ENCODE measurements at places on chromosomes 7 and 10.
A peak's percentile ranks its signal among the peaks of the same experiment; 100 is the strongest.

GRCh38 chr7:36999626-37000485, 275.6 kb upstream of the AOAH start:
- DNase-seq = no peak

- no peak for DNase-seq
Measured at GRCh38 chr7:112411186-112411795, 39.0 kb upstream of the IFRD1 start.

GRCh38 chr7:28088032-28088431, 92.6 kb downstream of the JAZF1 start:
- DNase-seq = no peak

DNA sequence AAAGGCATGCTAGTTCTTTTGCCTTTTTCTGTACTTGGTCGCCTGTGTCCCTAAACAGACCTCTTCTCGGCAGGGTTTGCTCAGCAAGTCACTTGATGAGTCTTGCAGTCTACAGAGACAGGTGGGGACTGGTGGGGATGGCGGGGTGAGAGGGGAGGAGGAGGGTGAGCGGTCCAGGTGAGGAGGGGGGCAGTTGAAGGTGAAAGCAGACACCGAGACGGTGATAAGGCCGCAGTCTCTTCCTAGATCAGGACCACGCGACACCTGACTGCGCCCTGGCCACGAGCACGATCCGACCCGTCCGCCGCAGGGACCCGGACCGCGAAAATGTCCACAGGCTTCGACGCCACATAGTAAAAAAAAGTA, 566 bp downstream of the ASNS start:
- peak; percentile 17 for DNase-seq

- DNase-seq = no peak
Measured at GRCh38 chr7:154781369-154782303, 221.3 kb downstream of the PAXIP1 start.

DNA sequence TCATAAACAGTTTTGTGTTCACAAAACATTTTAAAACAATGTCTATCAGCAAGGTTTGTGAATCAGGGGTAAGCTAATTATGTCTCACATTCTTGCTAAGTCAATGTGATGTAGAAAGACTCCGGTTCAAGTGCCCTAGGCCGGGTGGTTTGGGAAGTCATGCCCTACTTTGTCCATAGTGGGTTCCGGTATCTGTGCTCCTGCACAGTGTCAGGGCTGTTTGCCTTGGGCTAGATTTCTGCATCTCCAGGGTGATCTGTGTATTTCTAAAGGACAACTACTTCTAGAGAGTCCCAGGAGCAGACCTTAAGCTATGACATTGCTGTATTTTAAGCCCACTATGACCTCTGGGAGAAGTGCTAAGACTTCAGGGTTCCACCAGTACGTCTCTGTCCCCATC, 504.1 kb downstream of the PLXNA4 start:
- no peak for DNase-seq

DNA sequence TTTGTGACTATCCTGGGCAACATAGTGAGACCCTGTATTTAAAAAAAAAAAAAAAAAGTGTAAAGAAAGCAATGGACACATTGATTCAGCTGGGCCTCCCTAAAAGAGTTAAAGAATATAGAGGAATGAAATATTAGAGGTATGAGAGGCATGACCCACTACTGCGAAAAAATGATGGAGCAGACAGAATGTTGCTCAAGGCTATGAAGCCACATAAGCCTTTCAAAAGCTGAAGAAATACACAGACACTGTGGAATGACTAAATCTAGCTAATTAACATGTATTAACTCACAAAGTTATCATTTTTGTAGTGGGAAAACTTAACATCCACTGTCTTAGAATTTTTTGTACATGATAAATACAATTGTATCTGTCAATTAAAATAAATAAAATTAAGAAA, 107.3 kb downstream of the HGF start:
- no peak for DNase-seq

DNA sequence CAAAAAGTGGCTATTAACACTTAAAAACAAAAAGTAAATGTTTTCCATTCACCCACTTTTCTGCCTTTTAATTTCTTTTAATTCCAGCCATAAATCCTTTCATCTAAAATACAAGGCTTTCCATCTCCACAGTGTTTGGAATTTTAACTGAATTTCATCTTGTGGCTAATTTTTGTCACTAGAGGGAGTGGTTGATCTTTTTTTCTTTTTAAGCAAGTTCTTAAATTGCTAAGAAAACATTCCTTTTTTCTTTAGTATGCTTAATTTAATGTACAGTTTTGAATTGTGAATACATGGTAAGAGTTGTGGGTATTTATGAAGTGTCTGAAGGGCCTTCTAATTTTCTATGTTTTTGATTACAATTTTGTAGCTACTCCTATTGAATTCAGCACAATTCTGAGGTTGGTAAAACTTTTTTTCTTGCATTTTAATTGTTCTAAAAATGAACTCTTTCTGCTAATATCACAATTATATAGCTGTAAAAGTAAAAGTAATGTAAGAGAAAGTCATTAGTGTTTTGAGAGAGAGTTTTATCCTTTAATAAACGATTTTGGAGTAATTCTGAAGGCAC, 54.9 kb upstream of the ANK3 start:
- DNase-seq = no peak

DNA sequence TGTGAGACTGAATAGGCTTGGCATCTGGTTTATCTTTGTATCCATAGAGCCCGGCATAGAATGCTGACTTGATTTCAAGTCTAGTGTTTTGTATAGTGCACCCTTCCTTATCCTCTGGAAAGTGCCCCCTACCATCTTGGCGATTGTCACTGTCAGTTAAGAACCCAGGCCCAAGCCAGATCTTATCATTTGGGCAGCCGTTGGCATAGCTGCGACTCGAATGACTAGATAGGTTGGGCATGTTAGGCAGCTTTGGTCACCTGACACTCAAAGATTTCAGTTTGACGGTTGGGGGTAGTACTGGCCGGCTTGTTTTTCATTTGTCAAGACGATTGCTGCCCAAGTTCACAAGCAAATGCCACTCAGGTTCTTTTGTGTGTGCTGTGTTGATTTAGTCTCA, 6.6 kb downstream of the NIPSNAP2 start:
- DNase-seq = no peak

GRCh38 chr7:116809636-116810266, 52.6 kb upstream of the CAPZA2 start:
- no peak for DNase-seq

DNA sequence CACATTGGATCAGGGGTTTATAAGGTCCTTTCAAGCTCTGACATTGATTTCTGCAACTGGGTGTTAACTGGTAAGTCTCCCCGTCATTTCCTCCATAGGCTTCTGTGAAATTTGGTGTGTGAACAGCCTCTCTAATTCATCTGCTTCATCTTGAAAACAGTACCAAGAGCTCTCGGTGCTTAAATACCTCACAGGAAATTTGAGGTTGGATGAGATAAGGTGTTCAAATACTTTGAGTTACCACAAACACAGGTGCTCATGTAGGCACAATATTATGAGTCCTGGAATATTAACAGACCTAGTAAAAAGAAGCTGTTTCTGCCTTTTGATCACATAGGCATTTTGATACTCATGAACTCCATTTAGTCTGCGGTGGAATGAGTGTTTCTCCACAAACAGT, 85.2 kb downstream of the RTKN2 start:
- DNase-seq = peak; percentile 11

GRCh38 chr7:50317221-50317678, 12.7 kb downstream of the IKZF1 start:
- DNase-seq = no peak

DNA sequence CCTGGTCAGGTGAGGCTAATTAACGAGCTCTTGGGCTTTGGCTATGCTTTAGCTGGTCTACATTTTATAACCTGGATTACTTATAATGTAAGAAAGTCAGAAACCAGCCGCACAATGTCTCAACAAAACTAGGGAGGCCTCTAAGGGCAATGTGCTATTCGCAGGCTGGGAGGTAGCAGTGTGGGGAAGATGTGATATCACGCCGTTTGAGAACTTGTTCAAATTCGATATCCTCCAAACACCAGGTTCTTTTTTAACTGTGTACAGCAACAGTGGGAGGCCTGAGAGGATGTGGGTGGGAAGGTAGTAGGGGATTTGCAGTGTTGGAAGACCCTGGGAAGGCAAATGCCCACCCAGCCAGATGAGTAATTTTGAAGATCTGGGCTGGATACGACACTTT, 184.5 kb downstream of the JAZF1 start:
- DNase-seq = no peak

- no peak for DNase-seq
Measured at GRCh38 chr7:155981703-155982102, 169.4 kb upstream of the SHH start.

DNA sequence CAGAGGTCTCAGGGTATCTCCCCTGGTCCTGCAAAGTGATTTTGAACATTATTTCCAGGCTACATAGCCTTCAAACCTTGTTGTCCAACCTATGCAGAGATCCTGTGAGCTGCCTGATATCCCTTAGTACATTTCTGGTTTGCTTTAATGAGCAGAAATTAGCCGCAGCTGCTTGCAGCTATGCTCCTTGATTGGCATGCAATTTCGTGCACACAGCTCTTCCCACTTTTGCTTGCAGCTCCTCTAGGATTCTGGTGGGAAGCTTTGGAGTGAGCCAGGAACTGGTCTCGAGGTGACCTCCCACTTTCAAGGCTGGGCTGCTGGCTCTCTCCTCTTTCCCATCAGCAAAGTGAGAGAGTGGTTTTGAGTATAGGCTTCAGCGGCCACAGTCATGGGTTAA, 45.8 kb downstream of the OAT start:
- DNase-seq = no peak

- no peak for DNase-seq
Measured at GRCh38 chr7:80124526-80125264, 9.9 kb upstream of the GNAI1 start.

GRCh38 chr10:115762029-115762428, 511.0 kb downstream of the GFRA1 start:
- no peak for DNase-seq

DNA sequence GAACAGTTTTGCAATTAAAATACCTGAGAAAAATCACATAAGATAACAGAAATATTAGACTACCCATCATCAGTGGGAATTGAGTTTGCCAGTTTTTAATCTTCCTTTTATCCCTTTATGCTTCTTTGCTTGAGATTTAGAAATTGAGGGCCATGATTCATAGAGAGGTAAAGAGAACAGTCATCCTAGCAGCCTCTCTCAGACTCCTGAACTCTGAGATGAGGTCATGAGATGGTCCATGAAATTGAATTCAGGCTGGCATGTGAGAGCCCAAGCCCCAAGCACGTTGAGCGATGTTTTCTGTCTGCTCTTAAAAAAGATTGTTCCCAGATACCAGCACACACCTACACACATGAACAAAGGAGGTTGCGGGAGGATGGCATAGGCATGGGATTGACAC, 91.1 kb downstream of the CREB5 start:
- no peak for DNase-seq

GRCh38 chr10:5904227-5904626, 14.2 kb downstream of the FBH1 start:
- no peak for DNase-seq

DNA sequence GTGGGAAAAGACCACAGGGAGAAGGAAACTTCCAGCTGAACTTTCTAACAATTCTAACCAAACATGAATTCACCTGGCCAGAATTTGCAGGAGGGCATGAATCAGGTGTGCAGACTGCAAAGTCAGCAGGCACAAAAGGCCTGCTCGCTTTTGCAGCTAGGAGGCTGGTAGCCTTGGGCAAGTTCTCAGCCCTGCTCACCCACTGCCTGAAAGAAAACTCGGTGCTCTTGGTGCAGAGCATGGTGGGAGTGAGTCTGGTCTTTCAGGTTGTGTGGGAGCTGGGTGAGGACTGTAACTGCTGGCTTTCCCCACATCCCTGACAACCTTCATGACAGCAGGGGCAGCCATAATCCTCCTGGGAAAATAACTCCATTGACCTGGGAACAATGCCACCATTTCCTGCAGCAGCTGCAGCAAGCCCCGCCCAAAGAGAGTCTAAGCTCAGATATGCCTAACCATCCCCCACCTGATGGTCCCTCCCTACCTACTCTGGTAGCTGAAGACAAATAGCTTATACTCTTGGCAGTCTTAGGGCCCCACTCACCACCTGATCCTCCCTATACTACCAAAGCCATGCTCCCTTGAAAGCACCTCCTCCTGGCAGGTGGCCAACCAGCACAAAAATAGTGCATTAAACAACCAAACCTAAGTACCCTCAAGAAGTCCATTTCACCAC, 31.6 kb downstream of the ZNF117 start:
- DNase-seq = no peak

DNA sequence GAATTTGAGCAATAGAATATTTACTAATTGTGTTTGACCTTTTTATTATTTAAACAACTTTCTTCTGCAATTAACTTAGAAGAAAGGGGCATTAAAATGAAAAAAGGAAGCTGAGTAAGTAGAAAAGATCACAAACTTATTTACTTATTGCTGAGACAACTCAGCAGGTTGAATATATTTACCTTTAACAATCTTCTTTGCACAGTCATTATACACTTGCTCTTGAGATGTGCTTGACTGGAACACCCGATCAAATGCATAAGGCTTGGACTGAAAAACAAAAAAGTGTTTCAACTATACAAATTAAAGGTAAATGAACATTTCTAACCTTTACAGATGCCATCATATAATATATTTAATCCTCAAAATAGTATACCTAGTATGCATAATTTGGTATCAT, 7.9 kb downstream of the KIF5B start:
- DNase-seq = no peak

GRCh38 chr10:124971276-124971675, 29.4 kb downstream of the ZRANB1 start:
- DNase-seq = no peak

- no peak for DNase-seq
Measured at GRCh38 chr7:1317646-1318045, 85.0 kb downstream of the UNCX start.

GRCh38 chr7:151133986-151134742, 33.3 kb downstream of the GBX1 start:
- DNase-seq = no peak

DNA sequence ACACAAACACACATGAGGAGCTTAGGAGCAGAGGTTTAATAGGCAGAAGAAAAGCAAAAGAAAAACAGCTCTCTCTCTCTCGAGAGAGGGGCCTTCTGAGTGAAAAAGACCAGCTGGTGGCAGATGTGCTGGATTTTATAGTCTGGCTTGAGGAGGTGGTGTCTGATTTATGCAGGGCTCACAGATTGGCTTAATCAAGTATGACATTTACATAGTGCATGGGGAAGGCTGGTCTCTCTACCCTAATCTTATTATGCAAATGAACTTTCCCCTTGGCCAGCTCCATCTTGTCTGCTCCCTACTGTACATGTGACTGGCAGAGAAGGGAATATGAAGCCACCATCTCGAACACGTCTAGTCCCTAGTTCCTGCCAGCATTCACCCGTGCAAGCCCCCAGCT, 219.5 kb upstream of the ZNF804B start:
- DNase-seq = no peak

DNA sequence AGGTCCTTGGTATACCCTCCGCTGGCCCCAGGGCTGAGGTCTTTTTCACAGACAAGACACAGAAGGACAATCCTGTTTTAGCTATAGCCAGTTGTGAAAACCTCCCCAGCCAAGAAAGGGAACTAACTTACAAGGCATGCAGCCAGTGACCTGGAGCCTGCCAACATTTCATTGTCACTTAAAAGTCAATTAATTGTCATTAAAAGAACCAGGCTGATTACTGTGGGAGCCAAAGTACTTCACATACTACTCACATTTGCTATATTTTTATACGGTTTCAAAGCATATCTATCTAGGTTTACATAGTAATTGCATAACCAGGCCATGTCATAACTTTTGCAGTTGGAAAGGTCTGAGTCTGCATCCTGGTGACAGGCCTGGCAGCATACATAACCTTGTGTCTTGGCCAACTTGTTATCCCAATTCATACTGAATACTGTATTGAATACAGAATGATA, 31.1 kb downstream of the NRBF2 start:
- DNase-seq = no peak

GRCh38 chr10:44757551-44758205, 153.5 kb upstream of the TMEM72 start:
- DNase-seq = no peak

- DNase-seq = no peak
Measured at GRCh38 chr7:151469281-151469680, 29.3 kb upstream of the CRYGN start.

Measured in T-helper 17 cell (primary cell).